ENCODE measurements at places on chromosomes 5 and 9. TPM values are rescaled to one million over a fixed set of nuclear protein-coding genes. Genes with fewer than 3 reads are reported as not detected.

The OR1L4 gene
- not detected for total RNA-seq

The ATP10B gene
- 3.9 TPM for total RNA-seq

The SH2D3C gene
- 5.4 TPM for total RNA-seq

The SARDH gene
- 2.2 TPM for total RNA-seq

The RGS7BP gene
- total RNA-seq = 7.6 TPM

The ARSI gene
- total RNA-seq = 0.25 TPM

The KCTD16 gene
- 17.5 TPM for total RNA-seq

The CACNA1B gene
- 30.2 TPM for total RNA-seq

The ABO gene
- not detected for total RNA-seq

The NUP188 gene
- 24.8 TPM for total RNA-seq

The GAPT gene
- total RNA-seq = 0.25 TPM

The HAPLN1 gene
- total RNA-seq = 9.6 TPM

The GABRA6 gene
- 0.25 TPM for total RNA-seq

The FOXD4L6 gene
- total RNA-seq = not detected

The SPINK7 gene
- total RNA-seq = not detected

The CER1 gene
- not detected for total RNA-seq

The RMRP gene
- 65,531 TPM for total RNA-seq

The NEURL1B gene
- total RNA-seq = 18.2 TPM

The SPAG8 gene
- 2.0 TPM for total RNA-seq

The LEAP2 gene
- total RNA-seq = 0.74 TPM

The TSSK1B gene
- not detected for total RNA-seq

The ZNF169 gene
- 6.9 TPM for total RNA-seq

The PDE6A gene
- not detected for total RNA-seq
